ENCODE measurements at places on chromosomes 5 and 9.

DNA sequence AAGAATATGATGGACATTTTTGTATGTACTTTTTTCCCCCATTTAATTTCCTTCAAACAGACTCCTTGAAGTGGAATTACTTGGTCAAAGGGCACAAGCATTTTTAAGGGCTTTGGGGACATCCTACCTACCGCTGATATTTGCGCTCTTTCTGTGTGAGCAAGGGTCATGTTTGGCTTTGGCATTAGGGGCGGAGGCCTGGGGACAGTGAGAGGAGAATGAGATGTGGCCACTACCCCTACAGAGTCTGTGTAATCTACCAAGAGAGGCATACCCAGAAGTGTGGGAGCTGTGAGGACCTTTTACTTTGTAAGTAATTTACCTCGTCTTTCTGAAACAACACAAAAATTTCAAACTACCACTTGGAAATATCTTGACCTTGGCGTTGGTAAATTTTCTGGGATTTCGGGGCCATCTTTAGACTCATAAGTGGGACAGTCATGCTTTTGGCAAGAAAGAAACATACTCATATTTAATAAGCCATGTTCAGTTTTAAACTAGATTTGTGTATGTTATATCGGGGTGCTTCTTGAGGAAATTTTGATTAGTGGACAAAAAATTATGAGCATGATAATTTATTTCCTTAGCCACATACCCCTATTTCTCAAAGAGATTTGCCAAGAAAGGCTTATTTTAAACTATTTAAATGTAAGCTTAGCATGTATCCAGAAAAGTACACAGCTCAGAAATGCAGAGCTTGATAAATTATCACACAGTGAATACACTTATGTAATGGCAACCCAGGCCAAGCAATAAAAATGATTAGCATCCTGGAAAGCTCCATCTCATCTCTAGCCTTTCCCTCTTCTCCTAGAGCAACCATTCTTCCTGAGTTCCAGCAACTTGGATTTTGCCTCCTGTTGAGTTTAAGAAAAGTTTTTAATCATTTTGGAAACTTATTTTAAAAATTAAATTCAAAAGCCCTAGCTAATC is 63.6 kb downstream of the ARHGAP26 start:
- DNase-seq = no peak

GRCh38 chr5:21594566-21594965 is 1258.6 kb downstream of the CDH12 start:
- no peak for DNase-seq

DNA sequence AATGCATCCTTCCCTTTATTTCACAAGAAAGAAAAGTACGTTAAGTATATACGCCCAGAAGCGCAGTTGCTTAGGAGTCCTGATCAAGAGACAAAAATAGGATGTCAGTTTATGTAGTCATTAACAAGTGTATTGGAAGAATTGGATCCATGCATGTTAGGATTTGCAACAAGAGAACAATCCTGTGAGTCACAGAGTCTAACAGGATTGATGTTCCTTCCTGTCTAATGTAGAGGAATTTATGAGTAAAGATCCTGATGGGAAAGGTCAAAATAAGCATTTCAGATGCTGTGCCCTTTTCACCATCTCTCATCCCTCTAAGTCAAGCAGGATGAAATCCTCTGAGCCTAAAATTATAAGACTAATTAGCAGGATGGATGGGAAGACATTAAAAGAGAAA is 406.0 kb upstream of the GRIA1 start:
- no peak for DNase-seq

DNA sequence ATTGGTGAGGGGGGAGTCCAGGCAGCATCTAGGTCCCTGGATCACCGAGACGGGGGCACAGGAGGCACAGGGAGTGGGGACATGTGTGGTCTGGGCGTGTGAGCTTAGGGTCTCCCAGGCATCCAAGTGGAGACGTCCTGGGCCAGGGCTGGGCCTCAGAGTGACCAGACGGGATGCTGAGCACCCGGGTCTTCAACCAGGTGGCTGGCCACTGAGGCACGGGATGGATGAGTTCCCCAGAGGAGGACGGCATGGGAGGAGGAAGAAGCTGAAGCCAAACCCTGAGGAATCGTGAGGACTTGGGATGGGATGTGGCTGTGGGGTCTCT is 88.0 kb downstream of the LMX1B start:
- no peak for DNase-seq

GRCh38 chr9:2595973-2596372 is 25.6 kb upstream of the VLDLR start:
- no peak for DNase-seq

GRCh38 chr9:99085949-99086948 is 18.7 kb upstream of the TGFBR1 start:
- DNase-seq = no peak
